ENCODE measurements at places on chromosomes 2 and 18.

DNA sequence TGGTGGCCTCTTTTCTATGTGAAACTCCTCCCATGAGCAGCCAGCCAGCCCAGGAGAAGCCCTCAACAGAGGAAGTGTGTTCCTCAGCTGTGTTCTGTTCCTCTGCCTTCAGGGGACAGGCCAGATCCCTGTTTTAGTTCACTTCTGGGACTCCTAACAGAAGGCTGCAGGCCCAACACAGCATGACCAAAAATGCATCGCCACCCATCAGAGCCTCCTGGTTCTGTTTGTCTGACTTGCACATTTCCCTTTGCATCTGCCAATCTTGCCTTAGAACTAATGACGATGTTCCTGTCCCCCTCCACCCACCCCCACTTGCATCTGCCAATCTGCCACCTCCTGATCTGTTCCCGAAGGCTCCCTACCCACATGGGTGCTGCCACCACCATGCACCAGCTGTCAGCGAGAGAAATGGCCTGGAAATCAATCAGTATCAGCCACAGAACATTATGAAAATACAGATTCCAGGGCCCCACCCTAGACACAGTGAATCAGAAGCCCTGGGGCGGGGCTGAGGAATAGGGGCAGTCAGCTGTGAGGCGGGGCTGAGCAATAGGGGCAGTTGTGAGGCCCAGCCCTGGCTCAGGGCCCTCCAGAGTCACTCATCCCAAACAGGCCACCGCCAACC, 51.0 kb downstream of the FAM168B start:
- DNase-seq = no peak

DNA sequence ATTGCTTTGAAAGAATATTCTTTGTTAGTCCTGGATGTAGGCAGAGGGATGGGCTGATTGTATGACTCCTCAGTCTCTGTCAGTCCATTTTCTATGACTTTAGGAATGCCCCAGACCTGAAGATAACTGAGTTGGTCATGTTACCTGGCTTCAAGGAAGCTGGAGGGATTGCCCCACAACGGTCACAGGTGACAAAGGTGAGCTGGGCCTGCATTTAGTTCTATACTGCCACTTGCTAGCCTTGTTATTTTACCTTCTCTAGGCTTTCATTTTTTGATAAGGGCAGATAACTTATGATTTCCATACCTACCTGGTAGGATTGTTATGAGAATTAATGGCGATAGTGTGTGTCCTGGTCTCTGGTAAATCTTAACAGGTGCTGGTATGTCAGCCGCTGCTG, 260.1 kb downstream of the PRKCE start:
- no peak for DNase-seq

DNA sequence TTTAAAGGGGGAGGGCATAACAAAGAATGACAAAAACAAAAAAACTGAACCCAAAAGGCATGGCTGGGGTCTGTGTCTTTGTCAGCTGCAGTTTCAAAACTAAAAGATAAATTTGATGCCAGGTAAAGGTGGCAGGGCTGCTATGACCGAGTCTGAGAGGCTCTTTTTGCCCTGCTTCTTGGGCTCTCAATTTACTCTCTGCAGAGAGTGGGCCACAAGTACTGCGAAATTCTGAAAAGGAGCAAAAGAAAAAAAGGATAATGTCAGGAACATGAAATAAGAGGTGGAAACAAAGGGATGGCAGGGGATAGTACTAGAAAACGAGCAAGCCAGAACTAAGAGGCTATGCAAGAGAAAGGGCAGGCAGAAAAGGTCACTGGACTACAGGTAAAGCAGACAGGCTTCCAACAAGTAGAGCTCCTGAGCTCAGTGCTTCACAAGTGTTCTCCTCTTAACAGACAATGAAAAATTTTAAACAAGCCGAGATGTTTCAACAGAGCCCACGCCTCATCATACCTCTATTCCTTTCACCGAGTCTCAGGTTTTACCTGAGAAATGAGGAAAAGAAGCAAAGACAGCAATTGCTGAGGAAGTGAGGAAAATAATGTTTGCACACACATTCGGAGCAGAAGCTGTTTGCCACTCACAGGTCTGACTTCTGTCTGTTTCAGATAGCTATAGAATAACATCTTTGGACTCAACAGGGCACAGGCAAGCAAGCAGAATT, 7.3 kb downstream of the IRS1 start:
- DNase-seq = no peak

DNA sequence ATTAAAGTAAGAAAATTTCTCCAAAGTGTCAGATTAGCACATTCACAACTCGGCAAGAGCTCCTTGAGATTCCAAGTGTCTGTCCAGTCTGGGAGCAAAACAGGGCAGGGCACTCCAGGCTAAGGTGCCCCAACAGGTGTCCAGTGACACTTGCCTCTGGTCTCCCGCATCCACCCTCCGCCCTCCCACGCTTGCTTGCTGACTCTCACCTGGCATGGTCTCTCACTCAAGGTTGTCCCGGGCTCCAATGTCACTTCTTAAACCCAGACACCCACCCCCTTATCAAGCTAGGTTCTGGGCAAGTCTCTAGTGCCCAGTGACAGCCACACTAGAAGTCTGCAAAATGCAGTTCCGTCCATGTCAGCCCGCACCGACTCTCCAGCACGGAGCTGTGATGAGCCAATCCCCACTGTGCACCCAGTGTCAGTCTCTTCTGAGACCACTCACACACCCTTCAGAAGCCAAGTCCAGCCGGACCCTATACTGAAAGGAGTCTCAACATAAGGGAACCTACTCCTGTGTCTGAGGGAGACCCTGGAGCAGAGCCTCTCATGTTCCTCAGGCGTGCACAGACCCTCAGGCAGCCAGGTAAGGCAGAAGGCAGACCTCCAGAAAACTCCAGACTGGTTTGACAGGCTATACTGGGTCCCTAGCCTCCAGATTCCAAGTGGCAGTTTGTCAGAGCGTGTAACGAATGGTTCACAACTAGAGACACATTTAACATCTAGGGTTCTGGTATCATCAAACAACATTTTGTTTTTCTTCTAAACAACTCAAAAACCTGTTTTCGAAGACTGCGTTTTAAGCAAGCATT, 45.6 kb downstream of the HDLBP start:
- no peak for DNase-seq

DNA sequence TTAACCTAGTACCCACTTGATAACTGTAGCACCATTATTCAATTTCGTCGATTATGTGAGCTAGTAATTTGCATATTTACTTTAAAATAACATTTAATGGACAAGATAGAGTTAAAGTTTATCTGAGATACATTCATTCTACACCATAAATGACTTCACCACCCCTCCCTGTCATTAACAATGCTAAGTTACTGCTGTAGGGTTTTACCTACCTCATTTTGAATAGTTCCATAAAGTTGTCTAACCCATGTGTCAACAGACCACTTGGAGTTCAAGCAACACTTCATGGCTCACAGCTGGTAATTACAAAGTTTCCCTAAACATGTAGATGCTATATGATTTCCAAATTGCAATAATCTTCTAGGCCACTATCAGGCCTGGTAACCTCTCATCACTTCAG, 127.4 kb upstream of the CYP26B1 start:
- no peak for DNase-seq

DNA sequence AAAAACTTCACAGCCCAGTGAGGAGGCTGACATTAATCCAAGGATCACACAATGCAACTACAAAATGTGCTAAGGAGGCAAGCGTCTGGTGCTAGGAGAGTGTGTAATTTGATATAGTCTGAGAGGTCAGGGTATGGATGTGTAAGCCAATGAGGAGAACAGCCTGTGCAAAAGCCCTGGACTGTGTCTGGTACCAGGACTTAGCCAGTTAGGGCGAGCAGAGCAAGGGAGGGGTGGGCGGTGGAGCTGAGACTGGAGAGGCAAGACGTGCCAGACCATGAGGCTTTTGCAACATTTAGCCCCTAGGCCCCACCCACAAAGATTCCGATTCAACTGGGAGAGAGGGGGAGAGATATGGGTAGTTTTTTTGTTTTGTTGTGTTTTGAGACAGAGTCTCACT, 33.5 kb upstream of the SPRED2 start:
- DNase-seq = no peak

DNA sequence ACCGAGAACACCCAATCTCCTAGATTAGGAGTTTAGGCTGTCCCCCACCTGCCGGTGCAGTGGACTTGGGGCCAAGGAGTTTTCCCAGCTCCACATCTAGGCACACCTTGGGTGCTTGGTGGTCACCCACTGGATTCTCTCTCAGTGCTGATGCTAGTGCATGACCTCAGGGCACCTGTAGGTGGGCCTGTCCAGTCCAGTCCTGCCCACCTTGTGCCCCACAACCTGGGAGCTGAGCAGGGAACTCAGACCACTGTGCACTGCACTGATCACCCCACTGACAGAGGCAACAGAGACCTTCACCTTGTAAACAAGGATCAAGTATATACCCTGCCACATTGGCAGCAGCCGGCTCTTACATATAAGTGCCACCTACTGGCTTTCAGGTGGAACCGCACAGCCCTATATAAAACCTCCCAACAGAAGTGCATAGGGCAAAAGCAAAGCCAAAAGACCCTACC, 12.7 kb upstream of the CDH19 start:
- no peak for DNase-seq

GRCh38 chr2:19573784-19574183, 215.4 kb upstream of the OSR1 start:
- no peak for DNase-seq

DNA sequence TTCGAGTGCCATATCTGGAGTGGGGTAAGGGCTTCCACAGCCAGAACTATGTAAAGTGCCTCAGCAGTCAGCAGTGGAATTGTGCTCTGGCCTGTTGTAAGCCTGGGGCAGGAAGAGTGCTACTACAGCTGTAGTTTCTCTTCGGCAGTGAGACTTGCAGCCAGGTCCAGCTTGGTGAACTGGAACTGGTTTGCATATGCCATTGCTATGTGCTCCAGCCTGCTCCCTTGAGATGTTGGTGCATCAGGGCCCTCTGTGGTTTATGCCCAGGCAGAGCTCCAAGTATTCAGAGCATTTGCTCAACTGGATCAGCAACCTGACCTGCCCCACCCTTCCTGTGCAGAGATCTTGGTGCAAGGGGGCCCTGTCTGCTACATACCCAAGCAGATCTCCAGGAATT, 47.8 kb downstream of the ZNF804A start:
- no peak for DNase-seq

- no peak for DNase-seq
Observed at GRCh38 chr2:120538691-120539423, 192.9 kb downstream of the INHBB start.

- DNase-seq = peak; percentile 61
Observed at GRCh38 chr2:98378901-98379300, 32.6 kb downstream of the CNGA3 start.

DNA sequence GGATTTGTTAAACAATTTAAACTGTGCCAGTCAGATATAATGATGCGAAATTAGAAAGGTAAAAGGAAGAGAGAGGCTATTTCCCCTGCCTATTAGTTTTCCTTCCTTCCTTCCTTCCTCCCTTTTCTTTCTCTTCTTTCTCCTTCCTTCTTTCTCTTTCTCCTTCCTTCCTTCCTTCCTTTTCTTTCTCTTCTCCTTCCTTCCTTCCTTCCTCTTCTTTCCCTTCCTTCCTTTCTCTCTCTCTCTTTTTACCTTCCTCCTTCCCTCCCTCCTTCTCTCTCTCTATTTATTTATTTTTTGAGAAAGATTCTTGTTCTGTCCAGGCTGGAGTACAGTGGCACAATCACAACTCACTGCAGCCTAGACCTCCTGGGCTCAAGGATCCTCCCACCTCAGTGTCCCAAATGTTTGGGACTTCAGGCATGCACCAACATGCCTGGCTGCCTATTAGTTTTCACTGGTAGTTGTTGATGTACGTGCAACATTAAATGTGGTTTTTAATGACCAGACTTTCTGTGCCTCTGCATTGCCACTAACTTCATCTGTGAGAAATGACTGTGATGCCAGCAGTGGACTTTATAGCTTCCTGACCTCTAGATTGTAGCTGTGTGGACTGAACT, 48.7 kb upstream of the NFE2L2 start:
- DNase-seq = no peak

DNA sequence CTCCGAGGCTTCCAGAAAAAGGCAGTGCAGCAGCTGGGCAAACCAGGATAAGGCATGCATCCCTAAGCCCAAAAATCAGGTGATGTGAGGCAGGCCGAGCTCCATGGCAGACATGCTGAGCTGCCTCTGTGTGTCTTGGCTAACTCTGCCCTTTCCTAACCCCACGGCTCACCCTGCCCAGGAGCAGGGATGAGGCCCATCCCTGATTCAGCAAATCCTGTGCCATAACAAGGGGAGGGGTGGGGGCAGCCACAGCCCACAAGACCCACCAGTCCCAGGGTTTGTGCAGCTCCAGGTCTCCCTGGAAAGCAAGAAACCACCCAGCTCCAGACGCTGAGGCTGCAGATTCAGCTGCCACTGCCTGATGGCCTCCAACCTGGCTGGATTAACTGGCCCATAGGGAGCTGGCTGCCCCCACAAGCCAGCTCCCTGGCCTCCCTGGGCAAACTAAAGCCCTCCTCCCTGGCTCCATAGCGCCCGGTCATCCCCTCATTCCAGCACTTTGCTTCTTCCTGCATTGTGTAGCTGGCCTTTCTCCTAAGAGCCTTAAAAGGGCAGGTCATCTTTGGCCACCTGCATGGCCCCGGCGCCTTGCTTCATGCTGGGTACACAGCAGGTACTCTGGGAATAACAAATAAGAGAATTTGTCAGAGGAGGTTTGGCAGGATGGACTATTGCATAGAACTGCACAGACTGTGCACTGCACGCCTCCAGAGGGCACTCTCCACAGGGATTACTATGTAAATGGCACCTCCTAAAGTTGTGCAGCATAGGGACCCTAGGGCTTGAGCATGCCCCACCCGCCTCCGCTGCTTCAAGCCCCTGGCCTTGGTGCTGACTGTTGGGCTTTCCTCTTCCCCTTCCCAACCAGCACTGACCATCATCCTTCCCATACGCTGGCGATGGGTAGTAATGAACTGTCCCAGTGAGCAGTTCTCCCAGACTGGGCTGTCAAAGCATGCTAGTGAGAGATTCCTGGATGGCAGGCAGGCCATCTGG, 10.7 kb downstream of the STEAP3 start:
- no peak for DNase-seq

GRCh38 chr2:10614124-10614523, 75.7 kb downstream of the NOL10 start:
- no peak for DNase-seq

DNA sequence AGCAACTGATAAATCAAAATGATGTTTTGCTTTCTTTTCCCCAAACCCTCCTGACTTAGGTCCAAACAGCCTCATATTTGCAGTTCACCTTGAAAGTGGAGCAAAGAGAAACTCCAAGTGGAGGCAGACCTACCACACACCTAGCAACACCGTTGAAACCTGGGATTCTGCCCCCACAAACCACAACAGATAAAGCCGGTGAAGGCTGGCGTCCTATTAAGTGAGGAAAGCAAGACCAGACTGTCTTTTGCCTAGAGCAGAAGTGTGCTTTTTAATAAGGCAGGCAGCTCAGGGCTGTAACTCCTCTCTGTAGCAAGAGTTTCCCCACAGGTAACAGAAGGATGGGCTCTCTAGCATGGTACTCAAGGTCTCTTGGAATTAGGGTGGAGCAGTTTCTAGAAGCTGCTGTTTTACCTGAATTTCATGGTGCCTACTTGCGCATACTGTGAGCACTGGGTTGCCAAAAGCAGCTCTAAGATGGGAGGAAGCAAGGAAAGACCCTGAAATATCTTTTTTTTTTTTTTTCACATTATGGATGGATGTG, 336.9 kb downstream of the BCL11A start:
- DNase-seq = no peak

- no peak for DNase-seq
Observed at GRCh38 chr2:16661526-16661925, 4.1 kb downstream of the CYRIA start.

- DNase-seq = no peak
Observed at GRCh38 chr2:190380962-190381412, 27.2 kb upstream of the MFSD6 start.

GRCh38 chr2:222196159-222196558, 102.6 kb downstream of the PAX3 start:
- DNase-seq = no peak

- DNase-seq = peak; percentile 84
Observed at GRCh38 chr18:32349728-32350395, 120.8 kb downstream of the GAREM1 start.

Data from heart left ventricle (tissue), 16 donors.